ENCODE measurements at places on chromosomes 11 and 22.

DNA sequence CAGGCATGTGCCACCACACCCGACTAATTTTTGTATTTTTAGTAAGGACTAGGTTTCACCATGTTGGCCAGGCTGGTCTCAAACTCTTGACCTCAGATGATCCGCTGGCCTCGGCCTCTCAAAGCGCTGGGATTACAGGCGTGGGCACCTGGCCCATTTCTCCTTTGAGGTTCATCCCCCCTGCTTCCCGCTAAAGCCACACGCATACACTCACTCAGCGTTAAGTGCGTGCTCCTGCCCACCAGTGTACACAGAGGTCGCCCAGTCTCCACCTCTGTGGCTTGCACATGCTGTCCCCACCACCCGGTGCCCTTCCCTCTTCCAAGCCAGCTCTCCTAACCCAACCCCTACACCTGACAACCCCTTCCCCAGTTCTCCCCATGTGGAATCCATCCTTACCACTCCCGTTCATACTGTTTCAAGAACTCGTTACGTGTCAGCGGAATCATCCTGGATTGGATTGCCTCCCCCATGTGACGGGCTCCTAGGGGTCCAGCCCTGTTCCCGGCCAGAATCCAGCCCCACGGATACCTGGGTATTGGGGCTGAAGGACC is 15.7 kb upstream of the CYTH4 start:
- DNase-seq: no peak

GRCh38 chr22:50660306-50660705 is 12.3 kb upstream of the SHANK3 start:
- no peak for DNase-seq

DNA sequence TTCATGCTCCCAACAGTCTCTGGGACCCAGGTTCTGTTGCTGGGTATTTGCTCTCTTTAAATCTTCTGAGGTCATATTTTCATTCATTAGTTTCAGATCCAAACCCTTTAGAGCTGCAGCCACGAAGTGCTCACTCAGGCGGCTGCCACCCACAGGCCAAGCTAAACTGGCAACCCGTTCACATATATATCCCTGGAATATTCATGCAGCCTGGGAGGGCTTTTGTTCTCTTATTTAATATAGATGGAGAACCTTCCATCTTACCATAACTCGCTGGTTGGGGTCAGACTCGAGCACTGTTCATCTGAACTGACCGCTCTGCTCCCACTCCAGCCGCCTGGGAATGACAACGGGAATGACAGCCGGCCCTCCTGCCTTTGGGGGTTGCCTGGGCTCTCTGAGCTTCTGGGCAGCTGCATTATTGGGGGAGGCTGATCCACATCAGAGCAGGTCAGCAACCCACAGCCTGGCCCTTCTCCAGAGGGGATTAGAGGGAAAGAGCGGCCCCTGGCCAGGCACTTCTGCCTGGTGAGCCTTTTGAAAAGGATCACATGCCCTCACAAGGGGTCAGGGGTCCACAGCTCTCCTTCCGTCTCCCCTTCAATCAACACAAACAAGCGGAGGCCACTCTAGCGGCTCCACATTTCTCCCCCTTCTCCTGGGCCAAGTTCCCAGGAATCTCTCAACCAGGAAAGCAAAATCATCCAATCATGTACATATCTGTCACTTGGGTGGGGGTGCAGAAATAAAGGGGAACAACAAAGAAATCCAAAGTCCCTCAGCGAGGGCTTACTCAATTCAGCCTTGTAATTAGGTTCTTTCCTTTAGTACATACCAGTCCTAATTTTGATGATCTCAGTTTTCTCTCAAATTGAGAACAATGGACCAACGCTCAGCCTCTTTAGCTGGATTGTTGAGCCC is 11.8 kb downstream of the TMEM184B start:
- DNase-seq: no peak

DNA sequence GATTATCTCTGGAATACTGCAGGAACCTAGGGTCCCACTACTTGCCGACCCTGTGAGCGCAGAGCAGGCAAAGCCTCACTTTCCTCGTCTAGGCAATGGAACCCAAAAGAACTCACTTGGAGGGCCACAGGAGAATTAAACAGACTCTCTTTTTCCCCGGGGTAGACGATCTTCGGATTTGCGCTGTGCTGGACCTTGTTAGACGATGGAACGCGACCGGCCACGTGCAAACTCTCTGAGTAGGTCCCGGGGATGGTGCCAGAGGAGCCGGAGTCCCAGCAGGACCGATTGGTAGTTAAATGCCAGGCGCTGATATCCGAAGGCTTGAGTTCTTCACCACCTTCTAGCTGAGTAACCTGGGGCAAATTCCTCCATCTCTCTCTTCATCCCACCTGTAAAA is 1.0 kb upstream of the SLC1A2 start:
- no peak for DNase-seq

DNA sequence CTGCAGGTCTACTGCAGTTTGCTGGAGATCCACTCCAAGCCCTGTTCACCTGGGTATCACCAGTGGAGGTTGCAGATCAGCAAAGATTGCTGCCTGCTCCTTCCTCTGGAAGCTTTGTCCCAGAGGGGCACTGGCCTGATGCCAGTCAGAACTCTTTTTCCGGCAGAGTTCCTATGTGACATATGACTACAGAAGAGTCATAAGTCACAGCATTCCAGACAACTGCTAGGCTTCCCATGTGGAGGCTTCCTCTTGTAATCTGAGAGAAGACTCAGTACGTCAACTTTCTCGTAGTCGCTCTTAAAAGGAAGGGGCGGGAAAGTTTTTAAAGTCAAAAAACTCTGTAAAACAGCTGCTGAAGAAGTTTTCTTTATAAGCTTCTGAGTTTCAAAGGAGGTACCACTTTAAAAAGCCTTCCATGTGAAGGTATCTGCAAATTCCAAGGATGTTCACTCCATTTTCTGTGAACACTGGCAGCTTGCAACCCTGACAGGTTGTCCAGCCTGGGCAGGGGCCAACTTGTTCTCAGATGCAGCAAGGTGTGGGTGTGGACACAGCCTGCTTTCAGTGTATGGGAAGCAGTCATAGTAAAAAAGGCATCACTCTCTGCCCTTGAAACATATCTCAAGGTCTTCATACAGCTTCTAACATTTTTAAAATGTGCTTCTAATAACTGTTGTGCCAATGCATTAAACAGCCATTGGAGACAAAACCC is 97.8 kb downstream of the ME3 start:
- DNase-seq: no peak

DNA sequence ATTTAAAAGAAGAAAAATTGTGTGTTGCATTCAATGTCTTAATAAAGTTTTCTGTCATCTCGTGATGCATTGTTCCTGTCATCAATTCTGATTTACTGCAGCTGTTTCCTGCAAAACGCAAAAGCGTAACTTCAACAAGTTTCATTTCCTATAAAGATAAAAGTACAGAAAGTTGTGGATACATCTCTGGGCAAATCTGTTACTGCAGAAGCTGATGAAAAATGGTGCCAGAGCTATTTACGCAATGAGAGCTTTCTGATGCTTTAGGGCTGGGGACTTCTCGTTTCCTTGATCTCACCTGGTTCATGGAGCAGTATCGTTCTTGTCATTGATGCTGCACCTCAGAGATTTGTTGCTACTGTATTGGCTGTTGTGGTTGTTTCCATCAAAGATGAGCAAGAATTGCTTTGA is 15.5 kb upstream of the MS4A12 start:
- no peak for DNase-seq

GRCh38 chr11:108929241-108929640 is 264.4 kb downstream of the DDX10 start:
- no peak for DNase-seq

- DNase-seq: no peak
Observed at GRCh38 chr11:79437981-79438630, 2.7 kb downstream of the TENM4 start.

- DNase-seq: no peak
Observed at GRCh38 chr11:15289723-15290122, 175.0 kb downstream of the INSC start.

GRCh38 chr11:88164806-88165585 is 10.2 kb downstream of the RAB38 start:
- DNase-seq: no peak

- no peak for DNase-seq
Observed at GRCh38 chr11:83649528-83649855, 363.3 kb upstream of the CCDC90B start.

GRCh38 chr22:38674888-38675287 is 6.9 kb upstream of the TOMM22 start:
- DNase-seq: no peak

- no peak for DNase-seq
Observed at GRCh38 chr11:114194702-114195101, 101.5 kb upstream of the NNMT start.

GRCh38 chr11:30360741-30361140 is 37.8 kb downstream of the ARL14EP start:
- DNase-seq: no peak

DNA sequence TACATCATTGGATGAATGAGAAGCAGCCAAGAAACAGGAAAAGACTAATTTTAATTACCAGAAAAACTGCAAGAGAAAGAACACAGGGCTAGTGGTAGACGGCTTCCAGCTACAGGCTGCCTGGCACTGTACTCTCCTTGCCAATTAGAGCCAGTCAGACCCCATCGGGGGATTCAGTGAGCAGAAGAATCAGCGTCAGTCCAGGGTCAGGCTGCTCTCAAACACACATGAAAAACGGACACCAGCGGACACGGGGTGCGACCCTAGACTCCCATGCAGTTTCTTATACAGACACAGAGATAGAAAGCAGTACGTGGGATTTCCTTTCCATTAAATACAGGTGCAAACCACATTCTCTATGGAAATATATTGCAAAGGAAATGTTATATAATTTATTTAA is 1.1 kb upstream of the CNTN5 start:
- no peak for DNase-seq

DNA sequence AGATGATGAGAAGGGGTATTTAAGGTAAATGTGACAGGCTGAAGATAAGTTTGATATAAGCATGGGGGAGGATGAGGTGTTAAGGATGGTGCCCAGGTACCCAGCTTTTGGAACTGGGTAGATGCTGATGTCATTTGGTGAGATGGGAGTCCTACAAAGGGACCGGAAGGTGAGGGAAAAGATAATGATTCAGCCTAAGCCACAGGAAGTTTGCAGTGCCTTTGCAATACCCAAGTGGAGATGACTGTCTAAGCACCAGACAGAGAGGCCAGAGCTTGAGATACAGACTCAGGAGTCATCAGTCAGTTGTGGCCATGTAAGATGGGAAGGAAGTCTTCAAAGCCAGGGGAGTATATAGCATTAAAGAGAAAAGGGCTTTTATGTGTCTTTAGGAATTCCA is 30.0 kb upstream of the SMCO4 start:
- DNase-seq: no peak

DNA sequence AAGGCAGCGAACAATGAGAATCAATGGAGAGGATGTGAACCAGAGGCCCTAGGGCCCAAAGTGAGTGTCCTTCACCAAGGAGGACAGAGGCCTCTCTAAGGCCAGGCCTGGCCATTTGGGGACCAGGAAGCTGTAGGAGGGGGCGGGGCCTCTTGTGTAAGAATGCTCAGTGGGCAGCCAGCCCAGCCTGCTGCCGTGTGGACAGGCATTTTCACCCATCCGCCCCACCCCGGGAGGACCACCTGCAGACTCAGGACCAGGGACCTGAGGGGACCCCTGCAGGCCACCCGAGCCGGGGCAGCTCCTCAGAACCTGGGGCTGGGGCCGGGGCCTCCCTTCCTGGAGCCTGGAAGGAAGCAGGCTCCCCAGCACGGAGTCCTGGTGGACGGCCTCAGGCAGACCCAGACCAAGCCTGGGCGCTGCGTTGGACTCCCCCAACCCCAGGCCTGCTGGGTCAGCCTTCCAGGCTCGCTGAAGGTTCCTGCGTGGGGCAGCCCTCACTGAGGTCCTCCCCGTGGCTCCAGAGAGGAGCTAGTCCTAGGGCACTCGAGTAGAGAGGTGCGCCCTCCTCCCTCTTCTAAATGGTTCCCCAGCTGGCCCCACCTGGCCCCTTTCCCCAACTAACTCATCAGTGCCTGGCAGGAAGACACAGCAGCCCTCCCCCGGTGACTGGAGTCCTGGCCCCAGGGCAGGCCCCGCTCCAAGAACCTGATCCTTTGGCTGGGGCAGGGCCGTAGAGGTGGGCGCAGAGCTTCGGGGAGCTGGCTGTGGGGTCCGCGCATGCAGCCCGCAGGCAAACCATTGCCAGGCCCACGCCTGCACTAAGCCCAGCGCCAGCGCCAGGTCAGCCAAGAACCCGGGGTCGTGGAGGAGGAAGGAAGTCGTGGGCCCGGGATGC is 1.5 kb upstream of the TRABD start:
- DNase-seq: no peak

Data from effector CD8-positive, alpha-beta T cell (primary cell).